CD4-positive, alpha-beta T cell treated with Interleukin-6 at 100 ng/mL for 8 hours (primary cell): ENCODE measurements at places on chromosomes 2 and 18.

DNA sequence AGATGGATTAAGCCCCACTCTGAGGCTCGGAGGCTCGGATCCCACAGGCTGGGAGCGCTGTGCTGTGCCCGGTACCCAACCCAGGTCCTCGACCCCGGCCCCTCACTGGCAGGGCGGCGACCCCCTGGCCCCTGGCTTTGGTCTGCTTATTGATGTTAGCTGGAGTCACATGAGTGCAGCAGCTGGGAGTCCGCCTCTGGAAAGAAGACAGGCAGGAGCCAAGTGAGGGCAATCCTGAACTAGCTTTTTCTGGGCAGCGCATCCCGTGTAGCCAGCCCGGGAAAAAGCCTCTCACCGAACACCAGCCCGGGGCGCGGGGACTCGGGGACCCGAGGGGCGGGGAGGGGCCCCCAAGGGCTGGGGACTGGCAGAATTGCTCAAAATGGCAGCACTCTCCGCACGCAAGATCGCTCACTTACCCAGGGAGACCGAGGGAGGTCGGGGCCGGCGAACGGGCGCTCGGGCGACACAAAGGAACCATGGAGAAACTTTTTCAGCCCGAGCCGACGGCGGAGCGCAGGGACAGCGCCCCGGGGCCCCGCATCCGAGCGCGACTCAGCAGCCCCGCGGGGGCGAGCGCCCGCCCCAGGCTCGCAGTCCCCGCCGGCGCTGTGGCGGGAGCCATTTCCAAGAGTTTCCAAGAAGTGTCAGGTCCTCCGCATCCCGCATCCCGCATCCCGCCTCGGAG lies 567 bp downstream of the TMEM200C start:
- DNase-seq, result no peak

GRCh38 chr2:71799013-71799575 lies 345.7 kb downstream of the DYSF start:
- no peak for DNase-seq

DNA sequence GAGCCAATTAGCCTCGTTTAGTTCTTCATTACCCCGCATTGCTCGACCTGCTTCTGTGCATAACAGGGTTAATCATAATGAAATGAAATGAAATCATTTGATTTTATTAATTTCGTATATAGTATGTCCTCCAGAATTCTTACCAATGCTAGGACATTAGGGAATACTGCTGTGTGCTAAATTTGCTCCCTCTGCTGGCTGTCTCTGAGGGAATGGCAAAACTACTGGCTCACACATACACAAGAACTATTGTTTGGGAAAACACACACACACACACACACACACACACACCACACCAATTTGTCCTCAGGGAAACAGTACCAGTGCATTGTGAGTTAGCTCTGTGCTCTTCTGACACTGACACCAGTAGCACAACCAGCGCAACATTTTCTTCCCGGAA lies 273.3 kb upstream of the TCF4 start:
- no peak for DNase-seq

GRCh38 chr2:3288470-3289170 lies 89.0 kb downstream of the EIPR1 start:
- no peak for DNase-seq

- DNase-seq, result no peak
These were observed 1534.4 kb downstream of the LRP1B start for GRCh38 chr2:140596447-140596846.

DNA sequence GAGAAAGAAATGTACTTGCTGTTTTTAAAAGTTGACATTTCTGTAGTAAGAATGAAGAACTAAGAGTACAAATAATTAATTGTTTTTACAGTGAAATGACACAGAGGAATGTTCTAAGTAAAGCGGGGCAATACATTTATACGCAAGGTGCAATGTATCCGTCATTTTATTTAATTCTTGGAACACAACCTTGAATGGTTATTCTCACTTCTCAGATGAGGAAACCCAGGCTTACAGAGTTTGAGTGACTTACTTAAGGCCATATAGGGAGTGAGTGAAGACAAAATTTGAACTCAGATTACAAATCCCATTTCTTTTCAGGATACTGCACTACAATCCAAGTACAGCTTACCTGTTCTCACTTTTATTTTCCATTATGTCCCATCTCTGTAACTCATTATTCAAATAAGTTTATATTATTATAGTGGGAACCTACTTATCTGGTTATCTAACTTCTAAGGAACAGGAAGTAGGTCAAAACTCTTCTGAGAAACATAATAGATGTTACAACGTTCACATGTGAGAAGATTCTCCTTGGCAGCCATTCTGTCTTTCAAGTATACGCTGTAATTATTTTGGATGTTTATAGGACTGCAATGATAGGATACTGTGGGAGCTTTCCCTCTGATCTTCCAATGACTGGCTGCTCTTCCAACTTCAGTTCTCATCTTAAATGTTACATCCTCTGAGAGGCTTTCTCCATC lies 12.3 kb upstream of the STK17B start:
- DNase-seq, result no peak

DNA sequence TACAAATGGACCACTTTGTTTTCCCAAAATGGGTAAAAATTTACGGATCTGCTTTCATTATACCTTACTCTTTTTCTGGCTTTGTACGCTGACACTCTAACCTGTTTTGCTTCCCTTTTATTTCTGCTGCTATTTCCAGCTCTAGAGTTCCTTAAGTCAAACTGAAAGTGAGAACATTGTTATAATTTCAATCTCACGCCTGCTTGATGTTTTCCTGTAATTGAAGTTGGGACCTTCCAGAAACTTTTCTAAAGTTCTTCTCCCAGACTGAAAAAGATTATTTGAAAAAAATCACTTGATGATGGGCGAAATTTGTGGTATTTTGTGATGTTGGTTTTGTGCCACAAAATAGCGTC lies 1.8 kb downstream of the GLS start:
- no peak for DNase-seq

DNA sequence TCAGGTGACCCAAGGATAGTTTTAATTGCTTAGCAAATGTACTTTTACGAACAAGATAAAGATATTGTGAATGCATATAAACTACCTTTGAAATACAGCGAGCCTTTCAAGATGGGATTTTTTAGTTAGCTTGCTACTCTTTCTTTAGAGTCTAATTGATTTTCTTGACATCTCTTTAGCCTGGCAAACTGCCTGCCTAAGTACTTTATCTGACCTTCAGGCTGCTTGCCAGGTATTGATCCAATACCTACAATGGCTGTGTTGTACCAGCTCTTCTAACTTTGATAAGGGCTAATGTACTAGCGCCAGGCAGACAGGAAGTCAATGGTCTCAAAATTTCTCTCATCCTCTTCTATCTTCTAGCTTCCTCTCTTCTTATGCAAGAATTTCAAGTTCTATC lies 414.4 kb upstream of the ACVR2A start:
- DNase-seq, result no peak

- no peak for DNase-seq
These were observed 46.6 kb downstream of the SPATS2L start for GRCh38 chr2:200353120-200353519.

DNA sequence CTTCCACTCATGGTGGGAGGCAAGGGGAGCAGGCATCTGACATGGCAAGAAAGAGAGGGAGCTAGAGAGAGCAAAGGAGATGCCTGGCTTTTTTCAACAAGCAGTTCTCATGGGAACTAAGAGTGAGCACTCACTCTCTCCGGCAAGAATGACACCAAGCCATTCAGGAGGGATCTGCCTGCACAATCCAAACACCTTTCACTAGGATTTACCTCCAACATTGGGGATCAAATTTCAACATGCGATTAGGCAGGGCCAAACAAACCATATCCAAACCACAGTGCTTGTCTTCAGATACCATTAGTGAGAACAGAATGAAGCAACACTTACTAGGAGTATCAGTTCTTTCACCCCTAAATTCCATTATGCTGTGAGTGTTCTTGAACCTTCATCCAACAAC lies 77.3 kb downstream of the FIGN start:
- no peak for DNase-seq

GRCh38 chr18:25125680-25126079 lies 226.3 kb downstream of the ZNF521 start:
- no peak for DNase-seq

GRCh38 chr2:99031481-99031880 lies 95.5 kb upstream of the CRACDL start:
- DNase-seq, result no peak

GRCh38 chr18:46401486-46402070 lies 255.4 kb downstream of the LOXHD1 start:
- DNase-seq, result no peak

DNA sequence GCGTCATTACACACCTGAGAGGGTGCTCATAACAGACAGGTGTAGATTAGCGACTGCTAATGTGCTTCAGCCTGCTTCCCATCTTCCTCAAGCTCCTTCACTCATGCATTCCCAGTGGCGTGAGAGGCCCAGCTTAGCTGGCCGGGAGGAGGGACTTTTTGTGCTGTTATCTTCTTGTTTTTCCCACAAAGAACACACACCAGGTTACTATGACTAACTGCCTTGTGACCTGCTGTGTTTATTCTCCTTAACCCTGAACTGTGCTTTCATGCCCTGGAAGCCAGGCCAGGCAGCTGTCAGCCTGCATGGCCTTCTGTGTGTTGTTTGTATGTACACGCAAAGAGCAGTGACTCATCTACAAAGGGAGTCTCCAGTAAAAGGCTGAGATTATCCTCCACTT lies 143.8 kb downstream of the PIEZO2 start:
- DNase-seq, result no peak

DNA sequence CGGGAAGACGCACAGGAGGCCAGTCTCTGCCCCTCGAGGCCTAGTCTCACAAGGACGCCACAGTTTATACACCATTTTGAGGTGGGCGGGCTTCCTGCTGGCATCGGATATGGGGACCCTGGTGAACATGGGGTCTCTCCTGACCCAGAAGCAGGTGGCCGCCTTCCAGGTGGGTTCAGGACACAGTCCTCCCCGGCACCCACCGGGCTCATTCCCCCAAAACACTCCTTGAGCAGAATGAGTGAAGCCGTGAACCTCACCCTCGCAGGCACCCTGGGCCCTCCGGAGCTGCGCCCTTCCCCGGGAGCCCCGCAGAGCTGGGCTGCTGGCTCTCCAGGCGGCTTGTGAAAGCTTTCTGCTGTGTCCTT lies 6.5 kb downstream of the NFATC1 start:
- no peak for DNase-seq

GRCh38 chr2:205176546-205176945 lies 505.8 kb upstream of the NRP2 start:
- DNase-seq, result no peak

DNA sequence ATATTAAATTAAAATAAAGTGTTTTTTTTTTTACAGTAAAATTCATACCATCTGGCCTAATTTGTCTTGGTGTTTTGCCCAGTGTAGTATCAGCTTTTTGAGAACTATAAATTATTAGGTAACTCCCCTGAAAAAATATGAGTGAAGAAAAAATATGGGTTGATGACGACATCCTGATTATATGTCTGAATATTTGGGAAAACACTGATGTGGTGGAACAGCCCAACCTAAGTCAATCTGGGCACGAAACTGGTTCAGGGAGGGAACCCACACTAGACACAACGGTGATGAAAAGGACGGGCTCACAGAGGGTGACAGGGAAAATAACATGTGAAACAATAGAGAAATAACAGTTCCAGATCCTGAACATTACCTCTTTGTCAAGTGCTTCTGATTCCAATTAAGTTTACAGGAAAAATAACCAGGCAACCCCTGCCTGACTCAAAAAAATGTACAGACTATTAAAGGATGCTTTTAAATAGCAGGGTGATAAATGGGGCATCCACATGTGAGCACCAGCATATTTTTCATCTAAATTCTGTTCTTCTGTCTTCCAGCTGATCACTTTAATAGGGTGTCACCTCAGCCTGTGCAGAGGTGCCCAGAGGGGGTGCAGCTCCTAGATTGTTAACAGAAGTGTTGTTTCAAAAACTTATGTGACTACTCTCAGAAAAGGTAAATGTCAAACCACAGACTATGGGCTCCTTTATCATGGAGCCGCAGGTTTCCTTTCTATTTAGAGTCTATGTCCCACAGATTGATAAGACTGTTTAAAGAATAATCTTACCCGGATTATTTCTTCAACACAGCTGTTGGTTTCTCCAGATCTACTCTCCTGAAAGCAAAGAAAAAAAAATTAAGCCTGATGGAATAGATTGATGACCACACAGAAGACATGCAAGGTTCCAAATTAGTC lies 305.4 kb downstream of the AFF3 start:
- no peak for DNase-seq
